ENCODE measurements at places on chromosomes 7 and 10.

- peak; percentile 43 for DNase-seq
Observed at GRCh38 chr10:32379318-32379949, 32.5 kb upstream of the EPC1 start.

DNA sequence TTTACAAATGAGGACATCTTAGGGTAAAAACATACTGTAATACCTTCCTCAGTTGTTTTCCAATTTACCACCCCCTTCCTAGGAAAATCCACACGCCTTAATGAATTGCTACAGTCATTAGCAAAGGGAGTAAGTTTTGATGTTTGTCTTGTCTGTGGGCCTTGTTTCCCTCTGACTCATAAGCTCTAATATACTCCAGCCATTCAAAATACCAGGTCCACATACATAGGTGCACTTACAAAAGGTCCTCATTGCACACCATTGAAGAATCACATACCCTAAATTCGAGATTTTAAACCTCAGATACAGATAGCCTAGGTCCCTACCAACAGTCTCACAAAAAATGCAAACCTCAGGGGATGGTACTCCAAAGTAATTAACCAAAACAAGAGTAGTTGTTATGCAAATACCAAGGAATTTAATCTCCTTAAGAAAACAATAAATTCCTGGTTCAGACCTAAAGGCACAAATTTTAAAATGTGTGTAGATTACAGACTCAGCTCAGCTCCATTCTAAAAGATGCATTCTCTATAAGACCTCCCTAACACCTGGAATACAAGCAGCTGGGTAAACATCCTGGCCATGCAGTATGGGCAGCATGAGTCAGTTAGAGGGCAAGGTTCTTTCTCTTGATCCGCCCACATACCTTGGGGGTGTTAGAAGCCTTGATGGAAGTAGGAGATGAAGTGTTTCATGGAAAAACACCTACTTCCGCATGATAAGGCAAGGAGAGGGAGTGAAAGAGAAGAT is 3.0 kb upstream of the LIPK start:
- peak; percentile 72 for DNase-seq

GRCh38 chr10:14543904-14544210 is 213.1 kb upstream of the FRMD4A start:
- no peak for DNase-seq

DNA sequence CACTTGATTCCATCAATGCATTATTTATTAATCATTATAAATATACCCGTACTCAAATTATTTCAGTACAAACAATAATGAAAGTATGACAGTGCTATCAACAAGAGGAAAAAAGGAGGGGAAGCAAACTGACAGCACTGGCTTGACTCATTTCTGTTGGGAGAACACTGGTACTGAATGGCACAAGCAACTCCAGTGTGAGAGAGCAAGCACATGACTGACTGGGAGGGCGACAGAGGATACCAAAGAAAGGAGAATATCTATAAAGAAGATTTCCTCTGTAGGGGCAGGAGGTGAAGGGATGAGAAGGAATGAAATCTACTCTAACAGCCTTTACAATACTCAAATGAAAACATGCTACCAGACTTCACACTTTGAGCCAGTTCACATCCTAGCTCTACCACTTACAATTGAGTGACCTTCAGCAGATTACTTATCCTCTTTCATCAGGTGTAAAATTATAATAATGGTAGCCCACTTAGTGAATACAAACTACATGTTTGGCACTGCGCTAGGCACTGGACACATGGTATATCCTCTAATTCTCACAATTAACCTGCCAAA is 1.5 kb downstream of the USP54 start:
- no peak for DNase-seq

- DNase-seq, result peak; percentile 90
Observed at GRCh38 chr7:75993689-75994387, 557 bp downstream of the TMEM120A start.

GRCh38 chr7:63521-64021 is 128.8 kb upstream of the FAM20C start:
- DNase-seq, result no peak

DNA sequence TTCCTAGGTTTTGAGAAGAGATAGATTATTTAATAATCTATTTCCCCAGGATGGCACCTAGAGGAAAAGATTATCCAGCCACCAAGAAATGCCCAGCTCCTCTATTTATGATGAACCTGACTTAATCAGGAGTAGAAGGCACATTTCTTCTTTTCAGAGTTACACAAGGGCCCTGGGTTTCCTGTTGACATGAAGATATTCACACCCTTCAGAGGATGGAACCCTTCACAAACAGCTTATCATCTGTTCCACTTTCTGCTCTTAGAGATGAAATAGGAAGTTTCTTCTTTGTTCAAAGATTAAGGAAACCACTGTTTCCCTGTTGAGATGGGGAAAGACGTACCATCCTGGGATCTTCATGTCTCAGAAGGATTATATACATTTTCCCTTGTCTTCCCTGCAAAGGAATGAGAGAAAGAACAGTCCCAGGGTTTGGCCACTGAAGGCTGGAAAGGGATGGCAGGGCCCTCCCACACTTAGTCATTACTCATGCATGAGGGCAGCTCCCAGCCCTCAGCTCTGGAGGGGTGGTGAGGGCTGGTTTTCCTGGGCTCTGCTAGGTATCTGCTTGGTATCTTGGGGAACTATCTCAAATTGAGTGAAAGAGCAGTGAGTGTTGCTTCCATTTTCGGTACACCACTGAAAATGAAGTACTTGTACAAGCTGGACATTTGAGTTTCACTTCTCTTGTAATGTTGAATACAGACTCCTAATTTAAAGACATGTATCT is 64.0 kb downstream of the MTPAP start:
- DNase-seq, result no peak

DNA sequence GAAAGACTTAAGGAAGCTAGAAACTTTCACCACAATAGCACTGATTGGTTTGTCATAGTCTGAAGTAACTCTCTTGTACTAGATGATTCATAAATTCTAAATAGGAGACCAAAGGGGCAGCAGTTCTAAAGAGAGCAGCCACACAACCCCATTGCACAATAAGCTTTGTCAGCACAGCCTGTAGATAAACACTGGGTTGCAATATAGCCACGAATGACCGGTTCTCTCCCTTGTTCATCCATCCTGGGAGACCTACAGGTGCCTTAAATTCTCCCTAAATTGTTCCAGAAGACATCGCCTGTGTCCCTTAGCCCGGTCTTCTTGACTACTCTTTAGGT is 167.0 kb downstream of the SNX13 start:
- DNase-seq, result peak; percentile 70

- DNase-seq, result peak; percentile 45
Observed at GRCh38 chr7:1758028-1758858, 88.2 kb downstream of the ELFN1 start.

GRCh38 chr7:6446838-6447580 is 745 bp downstream of the DAGLB start:
- peak; percentile 78 for DNase-seq

DNA sequence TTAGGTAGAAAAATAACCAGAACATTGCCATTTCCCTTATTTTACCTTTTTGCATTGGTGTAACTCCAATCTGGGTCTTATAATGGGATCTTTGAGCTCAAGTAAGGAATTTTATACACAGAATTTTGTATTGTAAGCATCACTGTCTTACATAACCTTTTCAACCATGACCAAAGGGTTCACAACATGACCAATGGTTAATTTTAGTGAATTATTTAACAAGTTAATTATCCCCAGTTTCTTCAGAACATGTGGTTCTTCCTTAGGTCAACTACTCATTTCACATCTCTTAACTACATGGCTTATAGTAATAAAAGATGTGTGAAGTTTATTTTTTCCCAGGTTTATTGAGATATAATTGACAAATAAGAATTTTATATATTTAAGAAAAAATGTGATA is 74.2 kb upstream of the RHOBTB1 start:
- DNase-seq, result no peak

DNA sequence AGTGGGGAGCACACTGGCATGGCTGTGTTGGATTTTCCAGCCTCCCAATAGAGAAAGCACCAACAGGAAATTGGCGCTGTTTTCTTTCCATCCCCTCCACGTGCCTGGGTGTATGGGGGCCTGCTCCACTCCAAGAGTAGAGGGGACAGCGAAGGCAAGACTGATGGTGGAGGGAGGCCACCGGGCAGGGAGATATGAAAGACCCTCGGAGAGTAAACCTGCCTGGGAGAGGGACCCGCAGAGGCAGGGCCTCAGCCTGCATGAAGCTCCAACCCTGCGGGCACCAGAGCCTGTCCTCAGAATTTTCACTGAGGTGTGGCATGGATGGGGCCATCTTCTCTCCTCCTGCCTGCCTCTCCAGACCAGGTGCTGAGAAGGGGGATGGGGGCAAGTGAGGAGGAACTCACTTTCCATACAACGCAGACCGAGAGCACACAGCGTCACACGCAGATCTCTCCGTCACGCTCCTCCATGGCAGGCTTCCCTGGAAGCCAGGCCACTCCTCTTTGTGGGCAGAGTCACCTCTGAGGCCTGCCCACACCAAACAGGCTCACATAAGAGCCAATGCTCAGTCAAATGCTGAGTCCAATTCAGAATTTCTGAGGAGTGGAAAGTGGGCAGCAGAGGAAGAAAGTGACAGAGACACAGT is 18.8 kb downstream of the ANXA11 start:
- DNase-seq, result no peak

DNA sequence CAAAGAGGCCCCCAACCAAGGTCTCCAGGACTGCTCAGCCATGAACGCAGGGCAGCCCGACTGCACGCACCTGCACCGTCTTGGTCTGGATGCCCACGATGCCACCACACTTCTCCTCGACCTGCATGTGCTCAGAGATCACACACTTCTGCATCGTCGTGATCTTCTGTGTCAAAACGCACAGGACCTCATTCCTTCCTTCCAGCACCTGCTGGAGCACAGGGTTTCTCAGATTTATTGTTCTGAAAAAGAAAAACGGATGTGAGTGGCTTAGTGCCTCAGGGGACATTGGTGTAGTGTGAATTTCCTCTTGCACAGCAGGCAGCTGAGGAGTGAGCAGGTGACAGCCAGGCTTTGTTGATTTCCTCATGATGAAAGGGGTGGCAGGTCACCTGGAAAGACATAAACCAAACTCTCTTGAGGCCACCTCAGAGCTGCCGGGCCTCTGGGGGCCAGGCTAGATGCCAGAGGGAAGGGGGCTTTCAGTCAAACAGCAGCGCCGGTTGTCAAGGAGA is 38.2 kb downstream of the GSDME start:
- DNase-seq, result no peak

DNA sequence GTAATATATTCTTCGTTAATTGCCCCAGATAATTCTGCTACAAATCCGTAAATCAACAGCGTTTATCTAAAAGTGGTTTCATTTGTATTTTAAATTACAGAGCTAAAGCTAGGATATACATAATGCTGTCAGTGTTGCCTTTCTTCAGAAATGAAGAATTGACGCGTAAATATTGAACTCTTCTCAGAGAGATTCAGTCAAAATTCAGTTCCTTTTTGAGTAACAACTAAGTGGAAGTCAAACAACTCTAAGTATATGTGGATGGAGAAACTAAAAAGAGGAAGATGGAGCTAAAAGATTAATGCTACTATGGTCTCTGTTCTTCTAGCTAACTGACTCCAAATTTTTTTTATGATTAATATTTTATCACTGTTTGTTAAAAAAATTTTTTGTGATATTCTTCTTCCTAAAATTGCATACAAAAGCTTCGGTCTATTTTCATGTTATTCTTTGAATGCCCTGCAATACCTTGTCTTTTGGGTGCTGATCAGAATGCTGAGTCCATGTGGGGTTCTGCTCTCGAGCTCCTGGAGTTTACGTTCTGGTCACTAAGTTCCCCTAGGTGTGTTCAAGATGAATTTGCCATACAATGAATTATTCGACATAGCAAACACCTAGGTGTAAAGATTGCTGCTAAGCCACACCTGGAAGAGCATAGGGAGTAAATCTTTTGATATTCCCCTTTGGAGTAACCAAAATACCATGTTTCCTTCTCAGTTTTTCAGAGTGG is 20.7 kb downstream of the MDFIC start:
- no peak for DNase-seq

- no peak for DNase-seq
Observed at GRCh38 chr10:110436554-110437350, 61.0 kb upstream of the DUSP5 start.

GRCh38 chr7:159093351-159093971 is 51.2 kb downstream of the VIPR2 start:
- no peak for DNase-seq

GRCh38 chr10:31345886-31346285 is 26.9 kb downstream of the ZEB1 start:
- no peak for DNase-seq

- no peak for DNase-seq
Observed at GRCh38 chr7:115208710-115209560, 287.0 kb downstream of the MDFIC start.

DNA sequence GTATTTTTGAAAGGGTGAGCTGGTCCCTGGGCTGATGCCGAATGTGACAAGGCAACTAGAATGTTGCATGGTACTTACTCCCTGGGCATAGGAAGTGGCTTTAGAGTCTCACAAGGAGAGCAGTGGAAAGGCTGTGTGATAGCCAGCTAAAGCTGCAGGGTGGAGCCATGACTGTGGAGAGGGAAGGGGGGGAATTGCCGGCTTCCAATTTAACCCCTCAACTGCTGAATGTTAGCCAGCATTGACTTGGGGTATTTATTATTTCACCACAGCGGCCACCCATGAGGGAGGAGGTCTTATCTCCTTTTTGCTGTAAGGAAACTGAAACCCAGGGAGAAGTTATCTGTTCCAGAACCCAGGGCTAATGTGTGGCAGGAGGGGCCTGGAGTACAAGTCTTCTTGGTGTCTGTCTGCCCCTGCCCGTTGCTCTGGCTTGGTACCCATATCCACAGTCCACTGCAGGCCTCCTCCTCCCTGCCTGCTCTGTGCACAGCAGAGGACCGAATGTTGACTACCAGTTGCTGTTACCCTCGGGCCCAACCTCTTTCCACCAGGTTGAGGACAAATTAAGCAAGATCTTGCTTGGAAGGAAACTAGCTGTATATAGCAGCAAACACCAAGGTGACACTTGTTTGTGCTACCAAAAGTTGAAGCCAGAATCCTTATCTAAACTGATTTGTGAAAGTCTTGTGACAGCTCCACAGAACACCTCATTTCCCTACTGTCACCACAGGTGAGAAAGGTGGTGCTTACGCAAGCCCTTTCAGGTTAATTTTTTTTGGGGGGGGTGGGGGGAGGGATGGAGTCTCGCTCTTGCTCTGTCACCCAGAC is 37.6 kb downstream of the WBP1L start:
- no peak for DNase-seq

Data from HepG2 (cell line).